Left kidney (tissue), 8 donors: ENCODE measurements at places on chromosomes 1 and 21. TPM values are rescaled to one million over a fixed set of nuclear protein-coding genes. Genes with fewer than 3 reads are reported as not detected.
A peak's percentile ranks its signal among the peaks of the same experiment; 100 is the strongest.

DNA sequence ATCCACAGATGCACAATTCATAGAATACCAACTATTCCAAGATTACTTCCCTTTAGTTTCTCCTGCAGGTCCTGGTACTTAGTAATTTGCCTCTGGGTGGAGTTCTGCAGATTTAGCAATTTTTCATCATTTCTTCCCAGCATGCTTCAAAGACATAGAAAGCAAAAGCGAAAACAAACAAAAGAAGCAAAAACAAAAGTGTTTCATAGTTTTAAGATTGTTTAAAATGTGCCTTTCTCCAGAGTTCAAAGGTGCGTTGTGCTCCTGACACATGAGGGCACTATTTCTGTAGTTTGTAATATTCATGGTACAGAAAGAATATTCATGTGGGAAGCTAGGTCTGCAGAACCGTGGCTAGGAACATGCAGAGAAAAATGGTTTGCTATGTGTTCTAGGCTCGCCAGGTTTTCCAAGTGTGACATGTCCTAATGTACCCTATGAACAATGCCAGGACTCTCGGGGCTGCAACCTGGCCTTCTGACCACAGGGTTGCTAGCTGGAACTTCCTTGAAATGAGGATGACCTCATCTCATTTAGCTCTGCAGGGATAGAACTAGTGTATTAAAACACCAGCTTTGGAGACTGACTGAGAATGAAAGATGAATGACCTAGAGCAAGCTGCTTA lies 30.0 kb upstream of the RCSD1 start:
- no peak for DNase-seq

GRCh38 chr1:109298666-109299557 lies 7.9 kb downstream of the MYBPHL start:
- no peak for DNase-seq

DNA sequence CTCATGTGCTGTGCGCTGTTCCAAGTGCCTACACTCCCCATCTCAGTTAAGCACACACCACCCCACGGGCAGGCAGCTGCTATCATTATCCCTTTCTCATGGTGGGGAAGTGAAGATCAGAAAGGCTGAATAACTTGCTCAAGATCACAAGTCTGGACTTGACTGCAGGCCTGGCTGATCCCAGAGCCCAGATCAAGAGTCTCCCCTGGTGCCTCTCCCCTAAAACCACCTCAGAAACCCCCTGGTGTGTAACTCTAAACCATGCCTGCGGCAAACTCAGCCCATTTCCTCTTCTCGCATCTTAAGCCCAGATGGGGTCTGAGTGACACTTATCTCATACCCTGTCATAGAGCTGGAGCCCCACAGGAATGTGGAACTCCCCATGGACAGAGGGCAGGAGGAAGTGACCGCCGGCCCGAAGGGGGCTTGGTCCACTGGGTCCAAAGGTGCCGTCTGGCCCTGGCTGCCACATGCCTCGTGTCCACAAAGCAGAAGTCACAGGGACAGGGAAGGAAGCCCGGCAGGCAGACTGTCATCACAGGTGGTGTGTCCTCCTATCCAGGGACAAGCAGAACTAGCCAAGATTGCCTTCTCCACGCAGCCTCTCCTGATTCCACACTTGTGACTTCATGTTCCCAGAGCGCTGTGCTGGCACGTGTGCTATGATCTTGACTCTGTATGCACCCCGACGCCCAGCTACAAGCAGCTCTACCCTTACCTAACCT lies 92.1 kb downstream of the SYF2 start:
- DNase-seq, result no peak

GRCh38 chr1:248111157-248111556 lies 16.2 kb downstream of the OR2L13 start:
- no peak for DNase-seq

DNA sequence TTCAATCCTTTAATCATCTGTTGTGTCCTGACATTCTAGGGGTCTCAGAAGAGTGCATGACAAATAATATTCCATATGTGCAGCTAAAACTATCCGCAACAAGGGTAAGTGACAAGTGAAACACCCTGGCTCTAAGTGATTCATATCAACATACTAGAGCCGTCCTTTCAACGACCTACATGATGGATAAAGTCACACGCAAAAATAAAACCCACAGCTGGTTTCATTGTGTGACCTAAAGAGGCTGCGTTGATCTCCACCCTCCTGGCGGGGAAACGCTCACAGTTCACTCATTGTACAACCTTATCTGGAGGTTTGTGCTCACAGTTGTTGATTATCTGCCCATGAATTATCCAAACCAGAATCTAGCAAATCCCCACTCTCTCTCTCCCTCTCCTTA lies 365.3 kb upstream of the PKN2 start:
- DNase-seq, result no peak

- no peak for DNase-seq
These were observed 167.3 kb downstream of the ZZZ3 start for GRCh38 chr1:77514921-77515776.

CSF1 gene
- polyA plus RNA-seq, result 7.1 TPM

DNA sequence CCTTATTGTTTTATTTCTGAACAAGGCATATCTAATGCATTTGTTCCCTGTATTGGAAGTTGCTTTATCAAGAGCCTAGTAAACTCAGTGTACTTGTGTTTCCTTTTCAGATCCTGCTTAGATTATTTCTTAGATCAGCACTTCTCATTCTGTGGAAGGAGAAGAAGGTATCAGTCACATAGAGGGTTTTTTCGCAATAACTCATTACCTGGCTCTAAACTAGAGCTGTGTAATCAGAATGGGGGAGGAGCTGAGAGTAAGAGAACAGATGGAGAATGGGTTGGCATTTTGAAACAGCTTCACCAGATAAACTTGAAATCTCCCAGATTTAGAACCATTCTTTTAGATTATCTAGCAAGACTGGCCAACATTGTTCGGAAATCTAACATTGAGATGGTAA lies 11.0 kb downstream of the AHCYL1 start:
- DNase-seq, result no peak

DNA sequence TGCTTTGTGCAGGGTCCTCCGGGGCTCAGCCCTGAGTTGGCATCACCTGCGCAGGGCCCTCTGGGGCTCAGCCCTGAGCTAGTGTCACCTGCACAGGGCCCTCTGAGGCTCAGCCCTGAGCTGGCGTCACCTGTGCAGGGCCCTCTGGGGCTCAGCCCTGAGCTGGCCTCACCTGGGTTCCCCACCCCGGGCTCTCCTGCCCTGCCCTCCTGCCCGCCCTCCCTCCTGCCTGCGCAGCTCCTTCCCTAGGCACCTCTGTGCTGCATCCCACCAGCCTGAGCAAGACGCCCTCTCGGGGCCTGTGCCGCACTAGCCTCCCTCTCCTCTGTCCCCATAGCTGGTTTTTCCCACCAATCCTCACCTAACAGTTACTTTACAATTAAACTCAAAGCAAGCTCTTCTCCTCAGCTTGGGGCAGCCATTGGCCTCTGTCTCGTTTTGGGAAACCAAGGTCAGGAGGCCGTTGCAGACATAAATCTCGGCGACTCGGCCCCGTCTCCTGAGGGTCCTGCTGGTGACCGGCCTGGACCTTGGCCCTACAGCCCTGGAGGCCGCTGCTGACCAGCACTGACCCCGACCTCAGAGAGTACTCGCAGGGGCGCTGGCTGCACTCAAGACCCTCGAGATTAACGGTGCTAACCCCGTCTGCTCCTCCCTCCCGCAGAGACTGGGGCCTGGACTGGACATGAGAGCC lies 22.7 kb downstream of the COL6A1 start:
- no peak for DNase-seq

DNA sequence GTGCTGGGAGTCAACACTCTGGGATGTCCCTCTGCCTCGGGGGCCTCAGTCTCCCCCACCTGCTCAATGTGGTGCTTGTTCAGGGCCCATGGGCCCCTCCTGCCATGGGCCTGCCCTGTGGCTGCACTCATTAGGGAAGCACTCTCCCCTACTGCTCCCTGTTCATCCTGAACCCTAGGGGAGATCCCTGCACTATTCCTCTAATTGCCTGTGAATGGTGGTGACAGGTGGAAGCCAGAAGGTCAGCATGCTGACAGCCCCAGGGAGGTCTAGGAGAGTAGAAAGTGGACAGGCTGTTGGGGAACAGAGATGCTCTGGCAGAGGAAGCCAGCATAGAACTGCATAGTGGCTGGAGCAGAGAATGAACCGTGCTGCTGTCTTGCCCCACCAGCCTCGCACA lies 217.6 kb downstream of the TRABD2B start:
- DNase-seq, result no peak

DNA sequence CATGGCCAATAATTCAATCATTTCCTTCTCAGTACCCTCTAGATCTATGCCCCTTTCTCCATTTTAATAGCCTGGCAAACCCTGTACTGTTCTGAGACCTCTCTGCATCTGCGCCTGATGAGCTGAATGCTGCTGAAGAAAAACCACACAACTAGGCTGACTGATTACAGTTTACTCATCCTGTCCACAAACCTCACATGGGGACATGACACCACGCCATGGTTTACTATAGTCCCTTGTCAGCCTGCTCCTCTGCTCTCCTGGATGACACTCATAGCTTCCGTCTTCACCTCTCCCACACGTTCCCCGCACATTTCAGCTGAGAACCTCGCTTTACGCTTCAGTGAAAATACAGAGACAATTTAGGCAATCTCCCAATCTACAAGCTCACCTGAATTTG lies 59.7 kb downstream of the DESI2 start:
- DNase-seq, result no peak

DCST2 gene
- 2.5 TPM for polyA plus RNA-seq

DNA sequence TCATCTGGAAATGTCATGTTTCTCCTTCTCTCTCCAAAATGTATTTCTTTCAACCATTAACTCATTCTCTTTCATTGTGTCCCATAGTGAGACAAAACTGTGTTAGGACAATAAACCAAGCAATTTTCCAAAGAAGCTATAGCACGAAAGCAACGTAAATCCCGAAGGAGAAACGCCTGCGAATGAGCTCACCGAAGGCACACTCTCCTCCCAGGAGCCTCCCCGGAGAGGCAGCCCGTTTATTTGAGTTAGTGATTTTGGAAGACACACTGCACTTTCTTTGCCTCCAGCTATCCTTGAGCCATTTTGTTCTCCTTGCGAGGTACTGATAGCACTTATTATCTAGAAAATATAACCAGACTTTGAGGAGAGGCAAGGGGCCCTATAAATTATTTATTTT lies 41.2 kb downstream of the RSPH1 start:
- DNase-seq, result no peak

- DNase-seq, result no peak
These were observed 289.2 kb upstream of the USP24 start for GRCh38 chr1:55504306-55504731.

FMO4 gene
- 28.2 TPM for polyA plus RNA-seq

TESK2 gene
- 8.0 TPM for polyA plus RNA-seq

DNA sequence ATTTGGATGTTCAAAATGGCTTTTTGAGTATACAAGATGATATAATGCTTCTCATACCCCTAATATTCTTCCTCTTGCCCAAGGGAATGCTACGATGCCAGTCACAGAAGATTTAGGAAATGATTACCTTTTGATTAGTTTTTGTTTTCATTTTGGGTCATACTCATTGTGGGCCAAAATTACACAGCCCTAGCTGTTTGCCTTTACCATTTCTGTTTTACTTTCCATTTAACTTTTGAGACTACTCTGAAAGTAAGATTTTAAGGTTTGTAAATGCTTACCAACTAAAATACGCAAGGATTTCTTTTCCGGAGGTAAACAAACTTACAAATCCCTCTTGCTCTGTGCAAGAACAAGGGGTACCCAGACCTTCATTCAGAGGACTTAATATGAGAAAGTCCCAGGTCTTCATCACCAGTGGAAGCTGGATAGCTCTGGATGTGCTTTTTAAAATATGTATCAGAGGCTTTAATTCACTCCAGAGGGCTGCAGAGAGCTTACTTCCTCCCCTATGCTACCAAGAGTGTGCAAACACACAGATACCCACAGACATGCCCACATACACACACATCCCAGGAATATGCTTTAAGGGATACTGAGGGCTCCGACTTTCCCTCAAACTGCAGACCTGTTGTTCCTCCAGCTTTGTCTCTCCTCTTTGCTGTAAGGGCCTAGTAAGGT lies 631.4 kb downstream of the SMYD3 start:
- DNase-seq, result no peak

DNASE2B gene
- polyA plus RNA-seq, result 0.20 TPM

LCE6A gene
- polyA plus RNA-seq, result not detected

MYOG gene
- 0.18 TPM for polyA plus RNA-seq

GSTM5 gene
- polyA plus RNA-seq, result 44.7 TPM

IL20 gene
- not detected for polyA plus RNA-seq

- no peak for DNase-seq
These were observed 39.3 kb downstream of the PDE9A start for GRCh38 chr21:42692688-42693087.

CCDC24 gene
- polyA plus RNA-seq, result 19.5 TPM

- peak; percentile 46 for DNase-seq
These were observed 457 bp downstream of the VAV3 start for GRCh38 chr1:107964336-107965109.

- DNase-seq, result no peak
These were observed 1.5 kb upstream of the GABPB2 start for GRCh38 chr1:151069103-151069486.

DNA sequence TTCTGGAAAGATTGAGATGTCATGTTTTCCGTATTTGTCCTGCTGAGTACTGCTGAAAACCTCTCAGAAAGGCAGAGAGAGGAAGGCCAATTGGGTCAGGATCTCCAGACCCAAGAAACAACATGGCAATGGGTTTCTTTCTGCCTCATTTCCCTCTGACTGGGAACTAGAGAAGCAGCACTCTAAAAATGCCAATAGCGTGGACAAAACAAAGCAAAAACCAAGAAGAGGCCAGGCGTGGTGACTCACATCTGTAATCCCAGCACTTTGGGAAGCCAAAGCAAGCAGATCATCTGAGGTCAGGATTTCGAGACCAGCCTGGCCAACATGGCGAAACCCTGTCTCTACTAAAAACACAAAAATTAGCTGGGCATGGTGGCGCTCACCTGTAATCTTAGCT lies 18.3 kb downstream of the TNFRSF9 start:
- DNase-seq, result no peak
